ENCODE measurements at places on chromosomes 16 and 17. TPM values are rescaled to one million over a fixed set of nuclear protein-coding genes. Genes with fewer than 3 reads are reported as not detected.

GRCh38 chr17:44216173-44216572 is 3.3 kb downstream of the UBTF start:
- ATAC-seq = no peak

DNA sequence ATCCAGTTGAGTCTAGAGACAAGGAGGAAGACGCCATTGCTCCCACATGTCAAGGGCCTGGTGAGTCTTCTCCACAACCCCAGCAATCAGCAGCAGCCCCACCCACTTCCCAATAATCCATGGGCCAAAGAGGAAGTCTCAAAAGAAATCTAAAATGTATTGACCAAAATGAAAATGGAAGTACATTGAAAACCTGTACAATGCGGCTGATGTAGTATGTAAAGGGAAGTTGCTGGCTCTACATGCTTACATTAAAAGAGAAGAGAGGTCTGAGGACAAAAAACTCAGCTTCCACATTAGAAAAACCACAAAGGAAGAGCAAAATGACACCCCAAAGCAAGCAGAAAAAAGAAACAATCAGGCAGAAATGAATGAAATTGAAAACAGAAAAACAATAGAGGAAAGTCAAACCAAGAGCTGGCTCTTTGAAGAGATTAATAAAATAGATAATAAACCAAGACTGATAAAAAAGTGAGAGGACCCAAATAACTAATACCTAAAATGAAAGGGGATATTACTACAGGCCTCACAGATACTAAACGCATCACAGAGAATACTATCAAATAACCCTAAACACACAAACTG is 100.6 kb upstream of the METRNL start:
- no peak for ATAC-seq

- no peak for ATAC-seq
These were observed 2.3 kb upstream of the NT5M start for GRCh38 chr17:17300624-17301568.

GRCh38 chr16:64751906-64752305 is 370.0 kb downstream of the CDH11 start:
- ATAC-seq = no peak

DNA sequence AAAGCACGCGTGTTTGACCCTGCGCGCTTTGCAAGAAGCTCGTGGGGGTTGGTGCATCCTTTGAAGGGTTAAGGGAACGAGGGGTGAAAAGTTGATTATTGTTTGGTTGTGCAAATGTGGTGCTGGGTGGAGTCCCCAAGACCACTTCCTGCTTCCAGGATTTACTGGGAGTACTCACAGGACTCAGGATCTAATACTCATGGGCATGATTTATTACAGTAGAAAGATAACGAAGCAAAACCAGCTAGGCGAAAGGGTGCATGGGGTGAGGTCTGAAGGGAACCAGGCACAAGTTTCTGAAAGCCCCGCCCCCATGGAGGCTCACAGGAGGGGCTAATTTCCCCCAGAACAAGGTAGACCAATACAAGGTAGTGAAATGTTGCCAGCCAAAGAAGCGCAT is 58.8 kb downstream of the RPTOR start:
- no peak for ATAC-seq

- ATAC-seq = no peak
These were observed 2.0 kb upstream of the FOXF1 start for GRCh38 chr16:86508028-86508946.

The ASPA gene
- 0.43 TPM for total RNA-seq
